ENCODE measurements at places on chromosomes 12 and 14.

- DNase-seq = no peak
These were observed 104.6 kb downstream of the BICD1 start for GRCh38 chr12:32211066-32211899.

DNA sequence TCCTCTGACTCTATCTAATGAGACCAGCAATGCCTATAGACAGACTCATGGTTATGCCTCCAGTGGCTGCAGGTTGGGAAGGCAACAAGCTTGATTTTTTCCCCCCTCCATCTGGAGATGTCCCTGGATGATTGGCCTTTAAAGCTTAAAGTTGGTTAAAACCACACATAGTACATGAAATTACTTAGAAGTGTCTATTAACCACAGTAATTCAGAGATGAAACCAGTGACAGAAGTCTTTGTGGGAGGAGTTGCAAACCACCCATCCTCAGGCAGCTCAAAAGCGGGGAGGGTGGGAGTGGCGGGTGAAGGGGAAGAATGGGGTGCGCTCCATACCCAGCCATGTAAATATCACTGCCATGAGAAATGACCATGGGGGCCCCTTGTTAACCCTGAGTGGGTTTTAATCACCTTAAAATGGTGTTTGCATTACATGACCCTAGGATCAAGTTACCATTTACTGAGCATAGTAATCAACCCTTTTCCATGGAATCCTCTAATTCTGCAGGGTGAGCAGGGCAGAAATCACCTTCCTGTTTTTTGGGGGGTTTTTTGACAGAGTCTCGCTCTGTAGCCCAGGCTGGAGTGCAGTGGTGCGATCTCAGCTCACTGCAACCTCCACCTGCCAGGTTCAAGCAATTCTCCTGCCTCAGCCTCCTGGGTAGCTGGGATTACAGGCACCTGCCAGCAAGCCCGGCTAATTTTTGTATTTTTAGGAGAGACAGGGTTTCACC lies 133.5 kb downstream of the FOXN3 start:
- no peak for DNase-seq

- peak; percentile 79 for DNase-seq
These were observed 653.6 kb downstream of the MED13L start for GRCh38 chr12:115623764-115624334.

DNA sequence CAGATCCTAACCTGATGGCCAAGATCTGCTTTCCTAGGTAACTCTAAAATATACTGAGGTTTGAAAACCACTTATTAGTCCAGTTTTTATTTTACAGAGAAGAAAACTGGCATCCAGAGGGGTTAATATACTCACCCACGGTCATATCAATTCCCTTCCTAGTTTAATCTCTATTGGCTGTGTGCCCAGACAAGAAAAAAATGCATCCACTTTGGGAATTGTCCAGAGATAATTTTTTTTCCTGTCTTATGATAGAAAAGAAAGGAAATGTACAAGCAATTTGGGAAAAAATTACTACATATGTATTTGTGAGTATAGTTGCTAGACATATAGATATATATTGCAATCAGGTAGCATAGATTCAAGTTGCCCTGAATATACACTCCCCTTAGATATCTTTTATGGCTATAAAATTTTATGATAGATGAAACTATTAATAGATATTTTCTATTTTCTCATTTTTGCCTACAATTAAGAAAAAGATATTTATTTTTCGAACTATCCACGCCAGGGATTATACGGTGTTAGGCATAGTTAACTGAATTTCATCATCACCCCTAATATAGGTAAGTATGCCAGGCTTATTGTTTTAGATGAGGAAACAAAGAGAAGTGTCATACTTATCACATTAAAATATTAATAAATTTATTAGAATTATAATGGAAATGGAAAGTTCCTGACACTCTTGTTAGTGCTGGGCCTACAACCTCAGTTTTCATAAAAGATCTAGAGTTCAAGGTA lies 100.5 kb upstream of the SLC38A2 start:
- no peak for DNase-seq

- DNase-seq = no peak
These were observed 1.8 kb upstream of the CCDC198 start for GRCh38 chr14:57495416-57495815.

GRCh38 chr12:97148941-97149559 lies 242.0 kb downstream of the NEDD1 start:
- DNase-seq = peak; percentile 68

DNA sequence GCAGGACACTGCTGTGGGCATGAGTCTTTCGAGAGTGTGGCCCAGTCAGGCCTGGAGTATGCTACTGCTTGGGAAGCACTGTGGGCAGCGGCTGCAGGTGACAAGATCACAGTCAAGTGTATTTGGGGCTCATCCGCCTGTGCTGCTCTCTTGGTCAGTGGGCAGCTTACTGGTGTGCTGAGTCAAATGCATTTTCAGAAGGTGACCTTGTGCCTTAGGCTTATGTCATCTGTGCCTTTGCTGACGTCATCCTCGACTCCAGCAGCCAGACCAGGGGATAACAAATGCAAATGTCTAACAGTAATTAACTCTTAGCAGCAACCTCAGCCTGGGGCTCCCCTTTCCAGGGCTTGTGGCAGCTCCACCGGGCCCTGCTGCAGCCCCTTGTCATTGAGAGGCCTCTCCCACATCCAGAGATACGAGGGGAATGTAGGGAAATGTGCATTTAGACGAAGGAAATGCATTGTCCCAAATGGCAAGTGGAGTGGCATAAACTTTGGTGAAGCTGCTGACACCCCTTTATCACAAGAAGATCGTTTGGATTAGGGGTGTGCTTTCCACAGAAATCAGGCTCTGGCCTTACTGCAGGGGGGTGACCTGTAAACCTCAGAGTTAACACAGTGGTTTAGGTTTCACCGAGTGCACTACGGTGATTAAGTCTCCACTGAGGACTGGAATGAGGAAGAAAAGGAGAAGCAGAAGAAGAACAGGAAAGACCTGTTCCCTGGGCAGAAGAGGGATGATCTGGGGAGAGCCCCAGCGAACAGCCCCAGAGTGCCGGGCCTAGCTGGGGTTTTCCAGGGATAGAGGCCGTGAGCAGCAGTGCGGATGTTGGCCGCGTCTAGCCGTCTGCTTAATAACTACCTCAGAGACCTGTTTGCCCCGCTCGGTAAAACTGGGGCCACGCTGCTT lies 39.7 kb downstream of the PSMA6 start:
- DNase-seq = no peak

DNA sequence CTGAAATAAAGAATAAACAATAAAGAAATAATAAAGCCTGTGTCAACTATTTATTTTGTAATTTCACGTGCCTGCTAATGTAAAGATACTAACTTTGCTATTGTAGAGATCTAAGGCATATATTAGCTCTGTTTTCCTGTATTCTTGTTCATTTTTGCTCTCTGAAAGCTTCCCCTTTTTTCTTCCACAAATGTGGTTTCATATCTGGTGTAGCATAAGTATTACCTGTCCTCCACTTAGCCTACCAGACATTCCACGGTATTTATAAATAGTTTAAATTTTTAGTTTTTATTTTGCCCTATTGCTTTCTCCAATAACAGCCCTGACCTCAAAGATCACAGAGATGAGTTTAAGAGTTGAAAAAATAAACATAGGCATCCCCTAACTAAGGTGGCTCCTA lies 92.6 kb upstream of the ATP2B1 start:
- DNase-seq = no peak

DNA sequence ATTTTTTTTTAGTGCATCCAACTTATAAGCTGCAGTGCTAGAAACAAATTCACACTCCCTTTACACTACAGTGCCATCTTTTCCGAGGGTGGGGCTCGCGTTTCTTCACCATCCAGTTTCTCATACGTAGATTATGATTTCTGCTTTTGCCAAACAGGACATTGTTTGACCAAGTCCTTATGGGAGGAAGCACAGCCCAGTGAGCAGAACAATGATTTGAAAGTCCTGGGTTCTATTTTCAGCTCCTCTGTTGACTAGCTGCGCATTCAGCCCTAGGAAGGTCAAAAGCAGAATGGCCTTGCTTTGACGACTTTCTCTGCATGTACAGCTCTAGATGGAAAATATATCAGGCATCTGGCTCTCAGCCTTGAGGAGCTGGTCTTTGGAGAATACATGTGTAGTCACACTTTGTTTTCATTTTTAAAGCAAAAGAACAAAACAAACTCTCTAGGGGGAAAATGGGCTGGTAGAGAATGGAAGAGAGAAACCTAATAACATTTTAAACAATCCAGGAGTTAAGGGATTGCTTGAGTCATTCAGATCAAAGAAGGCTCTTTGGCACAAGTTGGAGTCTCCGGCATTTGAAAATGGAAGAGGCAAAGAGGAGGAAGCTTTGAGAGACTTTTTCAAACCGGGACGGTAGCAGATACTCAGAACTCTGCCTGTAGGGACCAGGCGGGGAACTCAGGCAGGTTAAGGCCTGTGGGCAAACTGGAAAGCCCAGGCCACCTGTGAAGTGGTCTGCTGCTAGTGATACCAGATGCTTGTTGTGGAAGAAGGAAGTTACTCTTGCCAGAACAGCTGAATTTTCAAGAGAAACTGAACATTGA lies 257.3 kb upstream of the PLEKHG7 start:
- no peak for DNase-seq

- DNase-seq = no peak
These were observed 12.7 kb downstream of the PLBD2 start for GRCh38 chr12:113370923-113371682.

Data from Right ventricle myocardium superior (tissue), 1 donor.